Brain microvascular endothelial cell (primary cell): ENCODE measurements at places on chromosomes 13 and 19.

DNA sequence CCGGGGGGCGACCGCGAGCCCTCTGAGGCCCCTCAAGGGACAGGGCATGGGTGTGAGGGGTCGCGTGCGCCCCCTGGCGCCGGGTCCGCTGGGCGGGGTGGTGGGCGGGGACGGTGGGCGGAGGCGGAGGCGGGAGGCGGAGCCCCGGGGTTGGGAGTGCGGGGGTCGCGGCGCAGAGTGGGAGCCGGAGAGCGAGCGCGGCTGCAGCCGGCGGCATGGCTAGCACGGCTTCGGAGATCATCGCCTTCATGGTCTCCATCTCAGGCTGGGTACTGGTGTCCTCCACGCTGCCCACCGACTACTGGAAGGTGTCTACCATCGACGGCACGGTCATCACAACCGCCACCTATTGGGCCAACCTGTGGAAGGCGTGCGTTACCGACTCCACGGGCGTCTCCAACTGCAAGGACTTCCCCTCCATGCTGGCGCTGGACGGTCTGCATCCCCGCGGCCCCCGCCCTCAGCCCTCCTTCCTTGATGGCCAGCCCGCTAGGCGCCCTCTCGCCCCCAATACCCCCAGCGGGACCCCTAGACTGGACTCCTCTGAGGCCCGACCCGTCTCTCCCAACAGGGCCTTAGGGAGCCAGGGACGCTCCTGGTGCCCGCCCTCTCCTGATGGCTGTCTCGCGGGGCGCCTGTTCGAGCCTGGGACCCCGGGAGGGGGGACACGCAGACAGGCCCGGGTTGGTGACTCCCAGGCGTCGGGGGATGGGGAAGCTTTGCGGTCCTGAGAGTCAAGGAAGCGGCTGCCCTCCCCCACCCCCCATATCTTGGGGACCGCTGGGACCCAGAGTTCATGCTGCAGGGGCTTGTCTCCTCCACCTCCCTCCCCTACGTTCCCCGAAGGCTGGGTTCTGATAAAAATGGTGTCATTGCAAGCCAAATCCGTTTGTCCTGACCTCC, at the start of gene CLDN10:
TSS of gene CLDN10 (plus strand) at position 182 of the 903 bp plus-strand sequence. CDS start at position 216, 34 bp downstream.
- DNase-seq: no peak

DNA sequence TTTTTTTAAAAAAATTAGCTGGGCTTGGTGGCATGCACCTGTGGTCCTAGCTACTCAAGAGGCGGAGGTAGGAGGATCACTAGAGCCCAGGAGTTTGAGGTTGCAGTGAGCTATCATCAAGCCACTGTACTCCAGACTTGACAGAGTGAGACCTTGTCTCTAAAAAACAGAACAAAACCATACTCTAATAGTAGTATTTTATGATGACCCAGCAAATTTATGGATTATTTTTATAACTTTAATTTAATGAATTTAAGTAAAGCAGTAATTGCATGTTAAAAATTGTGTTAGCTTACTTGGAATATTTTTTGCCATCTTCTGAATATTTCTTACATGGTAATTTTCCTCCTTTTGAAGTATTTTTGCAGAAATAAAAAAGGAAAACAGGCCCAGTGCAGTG, 48.3 kb downstream of the ZIC2 start:
- DNase-seq: no peak

GRCh38 chr13:43804461-43805070, 17.8 kb upstream of the ENOX1 start:
- peak; percentile 76 for DNase-seq

DNA sequence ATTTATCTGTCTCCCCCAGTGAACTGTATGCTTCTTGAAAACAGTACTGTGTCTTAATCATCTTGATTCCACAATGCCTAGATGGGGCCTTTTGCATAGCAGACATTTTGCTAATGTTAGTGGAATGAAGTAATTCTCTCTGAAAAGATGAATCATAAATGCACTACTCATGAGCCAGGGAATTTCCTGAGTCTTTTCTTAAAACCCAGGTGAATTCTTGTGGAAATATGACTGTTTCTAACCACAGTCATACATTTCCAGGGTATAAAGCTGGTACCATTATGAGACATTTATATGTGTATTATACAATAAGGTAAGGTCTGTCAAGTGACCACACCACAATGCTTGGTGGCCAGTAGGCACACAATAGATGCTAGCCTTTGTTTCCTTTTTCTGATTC, 5.5 kb upstream of the KCTD4 start:
- DNase-seq: peak; percentile 79

GRCh38 chr13:92967923-92968322, 258.7 kb upstream of the GPC6 start:
- DNase-seq: no peak

DNA sequence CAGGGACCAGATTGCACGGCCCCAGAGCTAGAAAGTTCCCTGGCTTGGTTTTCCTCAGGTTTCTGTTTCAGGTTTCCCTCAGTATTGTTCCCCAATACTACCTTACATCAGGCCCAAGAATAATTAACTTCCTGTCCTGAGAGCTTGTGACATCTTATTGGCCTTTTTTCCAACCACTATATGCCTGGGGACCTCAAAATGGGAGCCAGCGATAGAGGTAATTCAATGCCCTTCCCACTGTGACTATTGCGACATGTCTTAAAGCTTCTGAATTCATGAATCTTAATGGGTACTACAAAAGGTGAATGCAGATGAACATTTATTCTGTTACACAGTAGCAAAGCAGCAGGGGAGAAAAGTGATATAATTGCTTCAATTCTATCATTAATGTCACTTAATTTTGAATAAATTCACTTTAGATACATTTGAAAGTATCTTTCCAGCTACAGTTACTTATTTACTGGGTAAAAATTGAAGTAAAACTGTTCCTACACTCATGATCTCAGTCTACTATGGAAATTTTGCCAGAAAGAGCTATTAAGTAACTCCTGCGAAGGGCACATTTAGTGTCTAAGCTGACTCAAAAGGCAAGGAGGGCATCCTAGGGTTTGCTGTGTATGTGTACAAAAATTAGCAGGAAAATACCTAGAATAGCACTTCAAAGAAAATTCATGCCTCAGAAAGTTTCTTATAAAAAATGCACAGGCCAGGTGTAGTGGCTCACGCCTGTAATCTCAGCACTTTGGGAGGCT, 4.1 kb downstream of the CRYL1 start:
- DNase-seq: no peak

GRCh38 chr13:64438084-64438483, 2792.1 kb downstream of the PCDH9 start:
- no peak for DNase-seq

- DNase-seq: no peak
These were observed 105.7 kb upstream of the KL start for GRCh38 chr13:32910530-32910929.

DNA sequence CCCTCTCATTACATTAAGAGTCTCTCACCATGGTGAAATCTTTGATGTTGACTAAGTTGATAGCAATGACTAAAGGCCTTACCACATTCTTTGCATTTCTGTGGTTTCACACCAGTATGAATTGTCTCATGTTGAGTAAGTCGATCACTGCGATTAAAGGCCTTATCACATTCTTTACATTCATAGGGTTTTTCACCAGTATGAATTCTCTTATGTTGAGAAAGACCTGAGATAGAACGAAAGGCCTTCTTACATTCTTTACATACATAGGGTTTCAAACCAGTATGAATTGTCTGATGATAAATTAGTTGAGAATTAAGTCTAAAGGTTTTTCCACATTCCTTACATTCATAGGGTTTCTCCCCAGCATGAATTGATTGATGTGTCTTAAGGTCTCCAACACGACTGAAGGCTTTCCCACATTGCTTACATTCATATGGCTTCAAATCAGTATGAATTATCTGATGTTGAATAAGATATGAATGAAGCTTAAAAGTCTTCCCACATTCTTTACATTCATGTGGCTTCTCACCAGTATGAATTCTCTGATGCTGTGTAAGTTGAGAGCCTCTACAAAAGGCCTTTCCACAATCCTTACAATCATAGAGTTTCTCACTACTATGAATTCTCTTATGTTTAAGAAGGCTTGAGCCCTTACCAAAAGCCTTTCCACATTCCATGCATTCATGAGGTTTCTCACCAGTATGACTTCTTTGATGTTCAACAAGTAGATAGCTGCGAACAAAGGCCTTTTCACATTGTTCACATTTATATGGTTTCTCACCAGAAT, 45.6 kb downstream of the ZNF283 start:
- DNase-seq: no peak

DNA sequence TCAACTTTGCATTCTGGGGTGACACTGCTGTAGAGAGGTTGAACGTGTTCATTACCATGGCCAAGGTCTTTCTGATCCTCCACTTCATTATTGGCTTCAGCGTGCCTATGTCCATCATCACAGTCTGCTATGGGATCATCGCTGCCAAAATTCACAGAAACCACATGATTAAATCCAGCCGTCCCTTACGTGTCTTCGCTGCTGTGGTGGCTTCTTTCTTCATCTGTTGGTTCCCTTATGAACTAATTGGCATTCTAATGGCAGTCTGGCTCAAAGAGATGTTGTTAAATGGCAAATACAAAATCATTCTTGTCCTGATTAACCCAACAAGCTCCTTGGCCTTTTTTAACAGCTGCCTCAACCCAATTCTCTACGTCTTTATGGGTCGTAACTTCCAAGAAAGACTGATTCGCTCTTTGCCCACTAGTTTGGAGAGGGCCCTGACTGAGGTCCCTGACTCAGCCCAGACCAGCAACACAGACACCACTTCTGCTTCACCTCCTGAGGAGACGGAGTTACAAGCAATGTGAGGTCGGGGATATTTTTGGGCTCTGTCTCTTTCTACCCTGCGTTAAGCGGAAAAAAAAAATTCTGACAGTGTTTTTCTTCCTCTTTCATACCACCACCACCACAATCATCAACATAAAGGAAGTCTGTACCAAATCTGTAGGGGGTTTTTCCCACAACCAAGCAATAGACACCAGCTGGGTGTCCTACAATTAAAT, 29.5 kb downstream of the FPR3 start:
- DNase-seq: no peak

GRCh38 chr13:72850959-72851677, 69.2 kb downstream of the PIBF1 start:
- no peak for DNase-seq

DNA sequence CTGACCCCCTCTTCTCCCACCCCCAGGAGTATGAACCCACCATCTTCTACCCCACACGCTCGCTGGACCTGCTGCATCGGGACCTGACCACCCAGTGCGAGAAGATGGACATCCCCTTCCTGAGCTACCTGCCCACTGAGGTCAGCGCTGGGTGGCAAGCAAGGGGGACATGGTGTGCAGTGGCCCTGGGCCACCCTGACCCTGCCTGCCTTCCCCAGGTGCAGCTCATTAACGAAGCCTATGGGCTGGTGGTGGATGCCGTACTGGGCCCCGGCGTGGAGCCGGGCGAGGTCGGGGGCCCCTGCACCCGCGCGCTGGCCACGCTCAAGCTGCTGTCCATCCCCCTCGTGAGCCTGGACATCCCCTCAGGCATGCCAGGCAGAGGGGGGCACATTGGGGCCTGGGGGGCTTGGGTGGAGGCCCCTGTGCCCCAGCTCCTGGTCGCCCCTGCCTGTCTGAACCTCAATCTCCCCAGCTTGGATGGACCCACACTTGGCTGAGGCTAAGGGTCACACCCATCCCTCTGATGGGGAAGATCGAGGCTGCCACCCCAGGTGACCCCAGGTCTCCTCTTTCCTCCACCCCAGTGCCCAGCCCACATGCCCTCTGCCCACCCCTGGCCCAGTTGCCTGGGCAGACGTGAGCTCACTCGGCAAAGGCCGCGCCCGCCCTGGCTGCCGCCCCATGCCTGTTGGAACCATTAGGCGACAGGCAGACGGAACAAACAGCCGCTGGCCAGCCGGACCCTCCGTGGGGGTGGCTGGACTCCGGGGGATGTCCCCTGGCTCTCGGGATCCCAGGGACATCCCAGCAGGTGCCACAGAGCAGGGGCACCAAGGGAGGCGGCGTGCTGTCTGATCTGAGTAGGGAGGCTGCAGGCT, 2.5 kb upstream of the CILP2 start:
- DNase-seq: no peak

DNA sequence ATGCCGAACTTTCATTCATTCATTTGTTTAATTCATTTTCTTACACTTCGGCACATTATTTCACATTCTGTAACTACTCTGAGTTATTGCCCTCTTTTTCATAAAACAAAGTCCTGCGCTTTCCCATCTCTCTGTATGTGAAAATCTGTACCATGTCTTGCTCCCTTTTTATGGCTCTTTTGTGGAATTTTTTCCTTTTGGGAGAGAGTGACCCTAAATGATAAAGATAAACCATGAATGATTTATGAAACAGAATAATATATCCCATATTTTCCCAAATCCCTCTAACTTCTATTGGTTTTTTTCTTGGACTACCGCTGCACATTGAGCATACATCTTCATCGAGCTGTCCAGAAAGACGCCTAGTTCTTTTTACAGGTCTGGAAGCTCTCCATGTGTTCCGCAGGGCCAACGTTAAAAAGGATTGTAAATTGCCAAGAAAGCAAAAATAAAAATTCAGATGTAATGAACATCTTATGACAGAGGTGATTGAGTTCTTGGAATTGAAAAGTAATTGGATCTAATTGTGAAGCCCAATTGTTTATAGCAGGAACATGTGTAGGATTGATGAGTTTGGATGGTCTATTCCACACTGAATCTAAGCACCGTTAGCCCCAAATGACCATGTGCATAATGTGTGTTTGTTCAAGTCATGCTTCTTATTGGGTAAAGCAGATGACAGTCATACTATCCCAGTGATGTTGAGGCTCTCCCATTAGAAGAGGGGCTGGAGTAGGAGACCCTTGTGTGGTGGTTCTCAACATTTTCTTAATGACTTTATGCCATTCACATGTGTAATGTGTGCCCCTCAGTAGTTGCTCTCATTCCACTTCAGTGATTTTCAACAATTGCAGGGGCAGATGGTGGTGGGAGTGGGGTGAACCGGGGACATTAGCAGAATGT, 378.9 kb downstream of the DLEU7 start:
- no peak for DNase-seq

DNA sequence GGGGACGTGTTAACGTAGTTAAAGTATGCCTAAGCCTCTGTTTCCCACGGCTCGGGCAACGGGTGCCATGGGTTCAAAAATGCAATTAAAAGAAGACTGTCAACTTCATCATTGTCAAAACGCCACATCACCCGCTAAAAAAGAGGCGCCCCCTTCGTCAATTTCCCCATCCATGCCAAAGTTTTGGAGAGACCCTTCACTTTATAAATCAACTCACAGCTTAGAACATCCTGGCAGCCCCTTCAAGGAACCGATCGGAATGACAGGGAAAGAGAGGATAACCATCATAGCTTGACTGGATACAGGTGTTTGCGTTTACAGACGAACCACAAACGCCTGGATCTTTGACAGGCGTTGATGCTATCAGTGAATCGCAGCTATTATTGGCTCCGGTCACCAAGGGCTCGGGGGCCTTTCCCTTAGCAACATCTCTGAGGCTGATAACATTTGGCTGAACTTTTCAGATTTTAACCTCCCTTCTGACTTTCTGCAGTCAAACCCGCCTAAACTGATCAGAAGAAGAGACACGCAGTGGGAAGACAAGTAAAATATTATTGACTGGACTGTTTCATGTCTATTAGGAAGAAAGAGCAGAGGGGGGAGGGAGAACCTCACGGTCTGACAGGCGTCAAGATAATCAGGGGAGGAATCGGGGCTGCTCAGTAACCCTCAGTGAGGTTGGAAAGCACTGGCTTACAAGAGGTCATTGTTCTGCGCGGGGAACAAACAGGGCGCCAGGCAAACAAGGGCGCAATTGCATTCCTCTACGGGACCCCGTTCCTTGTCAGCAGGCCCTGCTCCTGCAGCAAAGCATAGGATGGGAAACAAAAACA, 322.5 kb upstream of the ZNF507 start:
- no peak for DNase-seq
